ENCODE measurements at places on chromosomes 6 and 20.

- DNase-seq, result no peak
Observed at GRCh38 chr6:111720931-111721496, 115.3 kb upstream of the TRAF3IP2 start.

- DNase-seq, result no peak
Observed at GRCh38 chr6:25122622-25123237, 156.4 kb upstream of the CARMIL1 start.

- no peak for DNase-seq
Observed at GRCh38 chr6:34093854-34094430, 51.9 kb downstream of the GRM4 start.

- no peak for DNase-seq
Observed at GRCh38 chr20:50876816-50877215, 54.4 kb downstream of the ADNP start.

- DNase-seq, result no peak
Observed at GRCh38 chr6:3314176-3314575, 55.4 kb downstream of the PSMG4 start.

GRCh38 chr6:131828951-131829350 is 21.1 kb downstream of the ENPP1 start:
- DNase-seq, result no peak

- no peak for DNase-seq
Observed at GRCh38 chr6:5707281-5708045, 299.3 kb downstream of the NRN1 start.

DNA sequence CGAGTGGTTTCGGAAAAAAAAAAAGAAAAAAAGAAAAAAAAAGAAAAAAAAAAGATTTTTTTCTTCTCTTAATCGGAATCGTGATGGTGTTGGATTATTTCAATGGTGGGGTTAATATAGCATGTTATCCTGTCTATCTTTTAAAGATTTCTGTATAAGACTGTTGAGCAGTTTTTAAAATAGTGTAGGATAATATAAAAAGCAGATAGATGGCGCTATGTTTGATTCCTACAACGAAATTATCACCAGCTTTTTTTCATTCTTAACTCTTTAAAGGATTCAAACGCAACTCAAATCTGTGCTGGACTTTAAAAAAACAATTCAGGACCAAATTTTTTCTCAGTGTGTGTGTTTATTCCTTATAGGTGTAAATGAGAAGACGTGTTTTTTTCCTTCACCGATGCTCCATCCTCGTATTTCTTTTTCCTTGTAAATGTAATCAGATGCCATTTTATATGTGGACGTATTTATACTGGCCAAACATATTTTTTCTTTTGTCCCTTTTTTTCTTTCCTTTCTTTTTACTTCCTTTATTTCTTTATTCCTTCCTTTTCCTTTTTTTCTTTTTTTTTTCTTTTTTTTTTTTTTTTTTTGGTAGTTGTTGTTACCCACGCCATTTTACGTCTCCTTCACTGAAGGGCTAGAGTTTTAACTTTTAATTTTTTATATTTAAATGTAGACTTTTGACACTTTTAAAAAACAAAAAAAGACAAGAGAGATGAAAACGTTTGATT is 3.6 kb downstream of the SOX4 start:
- DNase-seq, result peak; percentile 57

DNA sequence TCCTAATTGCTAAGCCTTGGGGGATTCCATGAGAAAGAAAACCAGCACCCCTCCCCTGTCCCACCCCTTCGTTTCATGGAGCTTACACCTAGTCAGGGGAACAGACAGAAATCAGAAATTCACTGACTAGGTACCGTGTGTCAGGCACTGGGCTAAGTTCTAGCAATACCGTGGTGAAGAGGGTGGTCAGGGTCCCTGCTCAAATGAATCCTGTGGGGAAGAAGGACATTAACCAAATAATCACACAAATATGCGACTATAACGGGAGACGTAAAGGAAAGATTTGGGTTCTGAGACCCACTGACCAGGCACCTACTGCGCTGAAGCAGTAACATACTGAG is 65.1 kb upstream of the TOP1 start:
- DNase-seq, result no peak

DNA sequence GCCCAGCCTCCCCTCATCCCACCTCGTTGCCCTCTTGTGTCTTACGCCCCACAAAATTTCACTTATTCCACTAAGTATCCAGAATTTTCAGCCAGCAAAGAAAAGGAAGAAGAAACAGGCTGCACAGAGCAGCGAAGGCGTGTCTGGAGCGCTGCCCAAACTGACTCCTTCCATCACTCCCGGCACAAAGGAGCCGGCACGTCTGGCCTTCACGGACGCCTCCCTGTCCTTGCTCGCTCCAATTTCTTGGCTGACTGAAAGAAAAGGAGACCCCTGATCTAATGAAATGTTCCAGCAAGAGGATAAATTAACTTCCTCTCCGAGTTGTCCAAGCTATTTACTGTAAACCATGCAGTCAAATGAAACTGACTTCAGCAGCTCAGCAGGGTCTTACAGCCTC is 152.3 kb upstream of the CDH4 start:
- DNase-seq, result no peak

- DNase-seq, result no peak
Observed at GRCh38 chr20:33002087-33002808, 2.0 kb downstream of the SUN5 start.

DNA sequence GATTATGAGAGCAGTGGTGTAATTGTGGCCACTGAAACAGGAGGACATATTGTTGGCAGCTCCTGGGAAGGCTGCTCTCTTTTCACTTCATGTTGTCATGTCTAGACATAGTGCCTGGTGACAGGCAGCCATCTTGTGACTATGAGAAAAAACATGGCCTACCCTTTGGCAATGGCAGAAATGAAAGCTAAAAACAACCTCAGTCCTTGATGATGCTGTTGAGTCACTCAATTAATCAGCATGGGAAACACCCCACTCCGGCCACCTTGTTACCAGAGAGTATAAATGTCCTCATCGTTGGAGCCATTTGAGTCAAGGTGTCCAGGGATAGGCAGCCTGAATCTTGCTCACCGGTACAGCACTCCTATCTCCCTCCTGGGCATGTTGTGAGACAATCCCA is 31.2 kb upstream of the HMGA1 start:
- DNase-seq, result no peak

DNA sequence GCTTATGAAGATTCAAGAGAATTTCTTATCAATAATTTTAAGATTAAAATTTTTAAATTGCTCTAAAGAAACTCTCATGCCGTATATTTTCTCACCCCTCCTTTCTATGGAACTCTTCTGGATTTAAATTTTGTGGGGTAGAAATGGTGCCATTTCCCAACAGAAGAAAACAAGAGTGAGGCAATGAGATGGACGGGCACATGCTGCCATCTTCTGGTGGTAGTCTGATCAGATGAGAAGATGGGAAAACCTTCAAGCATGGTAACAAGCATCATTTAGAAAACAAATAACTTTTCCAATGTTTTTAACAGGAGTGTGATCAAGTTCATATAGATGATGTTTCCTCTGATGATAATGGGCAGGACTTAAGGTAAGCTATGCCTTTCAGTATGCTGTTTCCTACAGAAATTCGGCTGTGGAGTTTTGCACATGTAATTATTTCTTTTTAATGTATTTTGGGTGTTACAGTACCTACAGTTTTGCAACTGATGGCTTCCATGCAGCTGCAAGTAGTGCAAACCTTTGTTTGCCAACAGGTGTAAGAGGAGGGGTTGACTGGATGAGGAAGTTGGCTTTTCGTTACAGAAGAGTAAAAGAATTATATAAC is 271.4 kb downstream of the EYA4 start:
- DNase-seq, result peak; percentile 56

- DNase-seq, result peak; percentile 62
Observed at GRCh38 chr6:41939176-41939847, 2.3 kb downstream of the CCND3 start.

GRCh38 chr6:130946076-130946475 is 117.0 kb downstream of the EPB41L2 start:
- DNase-seq, result peak; percentile 18

GRCh38 chr20:47338131-47338628 is 18.3 kb downstream of the ZMYND8 start:
- DNase-seq, result no peak

DNA sequence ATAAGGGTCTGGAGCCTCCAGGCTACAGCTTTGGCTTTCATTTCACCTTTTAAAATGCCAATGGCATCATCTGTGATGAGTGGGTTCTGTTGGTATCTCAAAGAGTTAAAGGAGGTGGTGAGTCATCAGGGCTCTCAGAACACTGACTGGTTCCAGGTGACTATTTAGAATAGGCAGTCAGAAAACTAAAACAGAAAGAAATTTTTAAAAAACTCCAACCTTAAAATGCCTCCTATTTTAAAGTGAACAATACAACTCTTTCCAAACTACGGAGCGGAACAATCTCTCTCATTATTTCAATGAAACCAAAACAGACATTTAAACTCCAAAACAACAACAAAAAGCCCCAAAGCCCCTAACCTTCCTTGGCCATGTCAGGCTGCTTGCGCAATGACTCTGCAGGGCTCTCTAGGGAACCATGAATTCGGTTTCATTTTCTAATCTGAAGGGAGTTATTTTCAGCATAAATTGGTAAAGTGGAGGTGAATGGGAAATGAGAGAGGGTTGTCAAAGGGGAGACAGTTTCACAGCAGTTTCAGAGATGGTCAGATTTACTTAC is 194.9 kb downstream of the KIF6 start:
- DNase-seq, result peak; percentile 49

GRCh38 chr20:59708326-59708725 is 104.0 kb downstream of the PHACTR3 start:
- DNase-seq, result no peak

GRCh38 chr20:57384953-57385761 is 6.0 kb upstream of the RBM38 start:
- no peak for DNase-seq

- no peak for DNase-seq
Observed at GRCh38 chr6:156511051-156511450, 266.1 kb upstream of the ARID1B start.

DNA sequence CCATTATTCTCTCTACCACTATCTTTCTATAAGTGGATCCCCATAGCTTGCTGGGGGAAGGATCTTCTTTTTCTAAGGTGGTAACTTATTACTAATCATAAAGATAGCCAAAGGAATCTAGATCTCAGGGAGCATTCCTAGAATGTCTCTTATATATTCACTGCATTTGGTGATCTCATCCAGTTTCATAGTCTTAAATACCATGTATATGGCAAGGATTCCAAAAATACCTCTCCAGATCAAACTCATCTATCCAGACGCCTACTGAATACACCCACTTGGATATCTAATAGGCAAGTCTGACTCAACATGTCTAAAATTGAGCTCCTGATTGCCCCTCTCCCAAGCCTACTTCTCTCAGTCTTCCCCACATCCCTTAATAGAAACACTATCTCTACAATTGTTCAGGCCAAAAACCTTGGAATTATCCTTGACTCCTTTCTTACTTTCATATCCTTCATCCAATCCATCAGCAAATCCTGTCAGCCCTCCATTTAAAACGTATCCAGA is 264.4 kb downstream of the HACE1 start:
- no peak for DNase-seq

GRCh38 chr6:170367241-170367640 is 60.7 kb downstream of the FAM120B start:
- no peak for DNase-seq

GRCh38 chr6:31356216-31356945 is 598 bp downstream of the HLA-B start:
- DNase-seq, result peak; percentile 23

- DNase-seq, result no peak
Observed at GRCh38 chr6:157596461-157596860, 215.5 kb downstream of the ZDHHC14 start.

DNA sequence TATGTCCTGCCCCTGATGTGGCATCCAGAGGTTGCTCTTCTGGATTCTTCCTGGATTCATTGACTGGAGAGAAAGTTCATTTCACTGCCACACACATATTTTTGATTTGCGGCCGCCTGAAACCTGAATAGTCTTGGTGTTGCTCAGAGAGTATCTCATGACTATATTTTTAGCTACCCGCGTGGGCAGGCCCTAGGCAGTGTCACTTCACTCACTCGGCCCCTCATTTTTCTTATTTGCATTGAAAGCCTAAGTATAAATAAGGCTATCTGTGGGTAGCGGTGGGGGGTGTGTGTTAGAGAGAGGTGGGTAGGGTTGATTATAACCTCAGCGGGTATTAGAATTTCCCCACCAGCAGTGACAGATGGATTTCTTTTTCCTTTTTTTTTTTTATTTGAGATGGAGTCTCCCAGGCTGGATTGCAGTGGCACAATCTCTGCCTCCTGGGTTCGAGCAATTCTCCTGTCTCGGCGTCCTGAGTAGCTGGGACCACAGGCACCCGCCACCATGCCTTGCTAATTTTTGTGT is 113.5 kb downstream of the JARID2 start:
- DNase-seq, result no peak

DNA sequence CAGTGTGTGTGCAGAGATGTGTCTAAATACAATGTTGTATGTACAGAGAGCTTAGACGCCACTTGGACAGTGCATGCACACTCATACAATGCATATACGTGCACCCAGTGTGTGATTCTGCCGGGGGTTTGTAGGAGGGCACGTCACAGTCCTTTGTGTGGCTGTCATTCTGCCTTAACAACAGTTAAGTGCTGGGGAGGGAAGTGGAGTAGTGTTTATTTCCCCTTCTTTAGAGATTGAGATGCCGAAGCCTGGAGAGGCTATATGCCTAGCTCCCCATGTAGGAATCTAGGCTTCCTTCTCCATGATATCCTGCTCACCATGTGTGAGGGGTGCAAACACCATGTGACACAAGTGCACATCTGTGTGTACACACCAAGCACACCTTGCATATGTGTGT is 38.2 kb downstream of the MDFI start:
- no peak for DNase-seq

DNA sequence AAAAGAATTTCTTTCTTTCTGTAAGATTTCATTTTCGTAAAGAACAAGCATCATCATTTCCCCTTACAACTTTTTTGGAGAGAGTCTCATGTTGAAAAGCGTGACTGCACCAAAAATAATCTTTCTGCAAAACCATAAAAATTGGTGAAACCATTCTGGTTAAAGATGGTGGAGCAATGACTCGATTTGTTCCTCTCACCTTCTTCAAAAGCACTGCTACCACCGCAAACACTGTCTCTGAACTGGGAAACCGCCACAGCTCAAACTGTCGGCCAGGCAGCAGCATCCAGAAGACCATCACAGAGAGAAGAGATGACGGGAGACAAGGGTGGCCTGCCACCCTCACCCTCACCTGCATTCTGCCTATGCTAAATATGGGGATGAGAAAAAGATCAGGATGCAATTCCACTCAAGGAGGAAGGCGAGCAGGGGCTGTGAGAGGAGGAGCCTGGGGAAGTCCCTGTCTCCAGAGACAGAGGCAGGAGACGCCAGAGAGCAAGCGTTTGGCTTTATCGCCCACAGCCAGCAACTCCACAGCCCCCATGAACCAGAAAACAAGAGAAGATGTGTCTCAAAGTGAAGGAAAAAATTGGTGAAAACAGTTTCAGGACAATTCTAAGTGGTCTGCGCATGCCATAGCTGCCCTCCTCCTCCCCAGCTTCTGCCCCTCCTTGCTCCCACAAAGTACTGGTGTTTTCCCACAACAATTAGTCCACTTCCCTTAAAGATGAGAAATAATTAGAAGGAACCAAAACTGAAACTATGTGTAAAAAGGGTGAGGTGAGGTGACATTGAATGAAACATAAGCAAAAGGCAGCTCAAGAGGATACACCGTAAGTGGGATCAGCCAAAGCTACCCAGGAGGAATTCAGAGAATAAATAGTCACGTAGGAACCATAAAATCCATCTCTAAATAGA is 255.5 kb downstream of the KIF16B start:
- no peak for DNase-seq

Measured in AG10803 (cell line).